ENCODE measurements at places on chromosomes 16 and 17. TPM values are rescaled to one million over a fixed set of nuclear protein-coding genes. Genes with fewer than 3 reads are reported as not detected.

Gene RHOT1
- 37.3 TPM for total RNA-seq

Gene DNAI2
- total RNA-seq = not detected

Gene BAHCC1
- 23.7 TPM for total RNA-seq

Gene KRT27
- total RNA-seq = 2.0 TPM

Gene KRTAP9-8
- not detected for total RNA-seq

Gene GCGR
- not detected for total RNA-seq

Gene TPSG1
- total RNA-seq = 1.7 TPM

Gene OR1A1
- total RNA-seq = not detected

Gene AOC2
- 3.6 TPM for total RNA-seq

Gene ZSCAN10
- not detected for total RNA-seq

Gene CDRT15
- not detected for total RNA-seq

Gene KRTAP16-1
- not detected for total RNA-seq

Gene ENDOV
- 21.2 TPM for total RNA-seq

Gene HBM
- total RNA-seq = not detected

Gene SLC38A8
- total RNA-seq = not detected

Gene PRSS36
- 1.1 TPM for total RNA-seq

Gene ZG16
- not detected for total RNA-seq

Gene PMP22
- total RNA-seq = 117 TPM

Gene GLIS2
- 11.7 TPM for total RNA-seq

Gene SERPINF2
- 7.1 TPM for total RNA-seq

Gene XAF1
- total RNA-seq = 55.0 TPM

Gene CMTM2
- not detected for total RNA-seq

Gene CTRL
- 2.1 TPM for total RNA-seq

Gene ACSM3
- 30.6 TPM for total RNA-seq

Gene CNGB1
- 1.5 TPM for total RNA-seq

Gene PKD1
- total RNA-seq = 165 TPM

Gene TEX19
- not detected for total RNA-seq

Gene ELMO3
- total RNA-seq = 23.5 TPM

Gene SLFN14
- not detected for total RNA-seq

Gene MPV17L
- 17.1 TPM for total RNA-seq

Gene CSH1
- not detected for total RNA-seq

Gene GPR142
- total RNA-seq = 0.52 TPM

Gene AANAT
- total RNA-seq = not detected

Gene MT1A
- 22.3 TPM for total RNA-seq

Gene SLC22A31
- 2.5 TPM for total RNA-seq

Gene KRTAP4-1
- not detected for total RNA-seq

Gene CCL8
- total RNA-seq = not detected

Gene CRHR1
- total RNA-seq = not detected

Gene NLRC3
- total RNA-seq = 3.0 TPM

Gene CKLF
- 34.0 TPM for total RNA-seq

Gene KRT31
- not detected for total RNA-seq
